NCI-H1417 (cell line): ENCODE measurements at places on chromosomes 5 and 9.

GRCh38 chr9:70983723-70984295, 137.6 kb downstream of the TRPM3 start:
- no peak for DNase-seq

GRCh38 chr5:60672693-60673264, 27.2 kb downstream of the DEPDC1B start:
- no peak for DNase-seq

- DNase-seq = no peak
These were observed 25.2 kb downstream of the TGFBR1 start for GRCh38 chr9:99130069-99130468.

GRCh38 chr9:91059713-91060112, 258.1 kb downstream of the SYK start:
- DNase-seq = no peak

DNA sequence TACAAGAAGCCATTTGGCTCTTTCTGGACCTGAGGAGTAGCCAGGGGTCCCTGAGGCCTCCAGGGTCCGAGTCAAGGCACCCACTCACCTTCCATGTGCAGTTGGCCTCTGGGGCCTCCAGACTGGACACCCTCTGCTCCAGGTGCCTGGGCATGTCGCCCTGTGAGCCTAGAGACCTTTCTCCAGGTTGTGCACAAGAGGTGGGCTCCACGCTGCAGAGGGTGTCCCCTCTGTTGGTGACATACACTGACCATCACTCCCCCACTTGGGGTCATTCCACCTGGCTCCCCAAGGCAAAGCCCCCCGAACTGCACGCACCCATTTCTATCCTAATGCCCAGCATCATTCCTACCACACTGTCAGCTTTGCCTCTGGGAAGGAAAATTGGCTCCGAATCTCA, 48.8 kb downstream of the RASGEF1C start:
- DNase-seq = no peak

DNA sequence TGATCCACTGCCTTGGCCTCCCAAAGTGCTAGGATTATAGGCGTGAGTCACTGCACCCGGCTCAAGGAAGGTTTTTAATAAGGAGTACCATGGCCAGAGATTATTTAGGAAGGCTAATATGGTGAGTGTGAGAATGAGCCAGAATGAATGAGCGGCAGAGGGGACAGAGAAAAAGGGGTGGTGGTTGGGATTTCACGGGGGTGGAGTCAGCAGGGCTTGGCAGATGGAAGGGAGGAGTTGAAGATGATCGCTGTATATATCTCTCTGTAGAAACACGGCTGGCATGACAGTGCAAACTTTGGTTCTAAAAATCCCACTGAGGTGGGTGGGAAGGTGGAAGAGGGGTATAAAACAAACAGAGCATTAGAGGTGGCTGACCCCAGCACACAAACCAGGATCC, 176.7 kb upstream of the TBC1D2 start:
- DNase-seq = no peak

- no peak for DNase-seq
These were observed 98.0 kb downstream of the ENC1 start for GRCh38 chr5:74542482-74542881.

- no peak for DNase-seq
These were observed 65.3 kb upstream of the PLPP1 start for GRCh38 chr5:55600086-55600485.

GRCh38 chr9:83106263-83106662, 43.3 kb upstream of the RASEF start:
- DNase-seq = no peak

GRCh38 chr5:77172713-77173328, 37.7 kb upstream of the PDE8B start:
- no peak for DNase-seq

DNA sequence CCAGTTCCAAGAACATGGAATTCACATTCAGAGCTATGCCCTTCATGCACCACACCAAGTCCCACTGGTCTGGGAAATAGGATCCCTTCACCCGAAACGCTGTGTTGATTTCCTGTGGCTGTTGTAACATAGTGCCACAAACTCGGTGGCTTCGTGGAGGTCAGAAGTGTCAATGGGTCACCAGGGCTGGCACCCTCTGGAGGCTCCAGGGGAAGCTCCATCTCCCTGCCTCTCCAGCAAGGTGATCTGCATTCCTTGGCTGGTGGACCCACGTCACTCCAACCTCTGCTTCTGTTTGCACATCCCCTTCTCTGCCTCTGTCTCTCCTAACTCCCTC, 28.9 kb upstream of the ALDH1B1 start:
- DNase-seq = no peak

DNA sequence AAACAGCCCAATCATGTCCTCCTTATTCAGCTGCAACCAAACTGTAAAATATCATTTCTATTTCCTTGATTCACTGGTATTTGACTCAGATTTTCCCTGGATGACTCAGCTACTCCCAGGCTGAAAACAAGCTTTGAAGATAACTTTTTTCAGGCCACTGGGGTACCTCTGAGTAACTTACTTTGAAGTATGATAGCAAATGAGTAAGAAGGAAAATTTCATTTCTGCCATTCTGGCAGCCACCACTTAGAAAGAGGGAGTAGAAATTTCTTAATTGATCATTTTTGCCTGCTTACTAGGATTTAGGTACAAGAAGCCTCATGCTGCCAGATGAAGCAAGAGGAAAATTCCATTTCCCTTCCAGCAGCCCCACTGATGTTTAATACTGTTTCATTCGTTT, 247.4 kb downstream of the PRELID2 start:
- no peak for DNase-seq

DNA sequence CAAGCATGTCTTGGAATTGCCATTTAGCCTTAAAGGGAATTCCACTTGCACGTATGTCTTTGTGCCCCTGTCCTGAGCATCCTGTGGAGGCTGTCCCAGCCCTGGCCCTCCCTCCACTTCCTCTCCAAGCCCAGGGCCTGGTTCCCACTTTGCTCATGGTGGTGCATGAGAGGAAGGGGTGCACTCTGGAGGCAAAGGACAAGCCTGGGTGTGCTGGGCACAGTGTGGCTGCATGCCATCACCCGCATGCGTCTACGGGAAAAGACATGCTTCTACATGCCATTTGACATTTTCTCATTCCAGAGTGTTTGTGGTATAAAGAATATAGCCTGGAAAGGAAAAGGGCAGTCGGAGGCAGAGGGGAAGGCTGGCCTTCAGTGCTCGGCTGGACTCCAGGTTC, 7.2 kb upstream of the IRX2 start:
- no peak for DNase-seq

GRCh38 chr5:173310861-173311785, 17.1 kb downstream of the STC2 start:
- no peak for DNase-seq

DNA sequence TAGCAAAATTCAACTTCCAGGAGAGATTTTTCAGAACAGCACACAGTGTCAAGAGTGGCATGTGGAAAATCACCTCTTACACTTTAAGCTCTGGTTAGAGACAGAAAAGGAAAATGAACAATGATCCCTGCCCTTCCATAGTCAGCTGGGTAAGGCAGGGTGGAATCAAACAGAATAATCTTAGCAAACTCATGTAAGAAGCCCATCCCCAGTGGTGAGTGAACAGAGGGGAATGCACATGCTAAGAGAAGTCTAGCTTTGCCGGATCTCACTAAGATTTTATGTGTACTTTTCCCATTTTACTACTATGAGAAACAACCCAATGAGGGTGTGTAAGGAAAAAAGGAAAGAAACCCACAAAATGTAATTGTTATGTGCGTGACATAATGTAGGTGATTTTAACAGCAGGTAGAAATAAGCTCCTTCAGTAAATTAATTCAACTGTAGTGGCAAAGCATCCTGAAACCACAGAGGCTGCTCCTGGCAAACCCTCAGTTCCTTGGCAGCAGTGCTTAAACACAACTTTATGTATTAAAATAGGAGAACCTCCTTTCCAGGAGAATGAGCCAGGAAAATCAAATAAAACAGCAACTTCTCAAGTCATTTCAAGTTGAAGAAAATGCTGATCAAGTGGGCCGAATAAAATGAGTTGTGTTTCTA, 366.0 kb upstream of the TRPC7 start:
- DNase-seq = peak; percentile 25

DNA sequence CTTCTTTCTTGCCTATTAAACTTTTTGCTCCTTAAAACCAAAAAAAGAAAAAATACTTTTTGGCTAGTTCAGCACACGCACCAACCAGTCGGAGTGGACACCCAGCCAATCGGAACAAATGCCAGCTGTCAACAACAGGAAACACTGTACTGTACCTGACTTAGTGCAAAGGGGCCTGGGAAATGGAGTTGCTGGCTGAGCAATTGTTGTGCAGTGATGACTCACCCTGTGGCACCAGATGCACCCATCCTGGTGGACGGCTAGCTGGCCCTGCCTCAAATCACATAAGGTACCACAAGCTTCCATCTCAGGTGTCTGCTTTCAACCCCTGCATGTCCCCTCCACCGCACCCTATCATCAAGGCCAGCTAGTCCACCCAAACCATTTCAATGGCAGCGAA, 20.9 kb downstream of the FOXE1 start:
- no peak for DNase-seq

DNA sequence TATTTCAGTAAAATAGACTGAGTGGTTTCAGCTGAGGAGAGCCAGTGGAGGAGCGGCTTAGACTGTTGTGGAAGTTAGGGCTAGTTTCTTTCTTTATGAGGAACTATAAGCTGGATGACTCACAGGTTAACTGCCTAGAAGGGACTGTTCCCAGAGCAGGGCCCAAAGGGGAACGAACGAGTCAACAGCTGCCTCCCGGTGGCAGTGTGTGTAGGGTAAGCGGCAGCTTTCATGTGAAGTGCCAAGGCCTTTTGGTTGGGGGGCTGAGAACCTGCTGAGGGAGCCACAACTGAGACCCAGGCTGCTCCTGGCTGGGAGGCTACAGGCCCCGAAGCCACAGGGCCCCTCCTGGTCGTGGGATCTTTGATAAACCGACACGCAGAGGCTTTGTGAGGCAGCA, 7.0 kb downstream of the SQSTM1 start:
- no peak for DNase-seq

- peak; percentile 3 for DNase-seq
These were observed 39.7 kb downstream of the CHSY3 start for GRCh38 chr5:129943936-129944335.

- DNase-seq = no peak
These were observed 143.9 kb downstream of the C9orf50 start for GRCh38 chr9:129476821-129477611.

- no peak for DNase-seq
These were observed 80.6 kb downstream of the SH3PXD2B start for GRCh38 chr5:172373680-172374079.

- DNase-seq = no peak
These were observed 443.2 kb downstream of the HCN1 start for GRCh38 chr5:45252978-45253377.

DNA sequence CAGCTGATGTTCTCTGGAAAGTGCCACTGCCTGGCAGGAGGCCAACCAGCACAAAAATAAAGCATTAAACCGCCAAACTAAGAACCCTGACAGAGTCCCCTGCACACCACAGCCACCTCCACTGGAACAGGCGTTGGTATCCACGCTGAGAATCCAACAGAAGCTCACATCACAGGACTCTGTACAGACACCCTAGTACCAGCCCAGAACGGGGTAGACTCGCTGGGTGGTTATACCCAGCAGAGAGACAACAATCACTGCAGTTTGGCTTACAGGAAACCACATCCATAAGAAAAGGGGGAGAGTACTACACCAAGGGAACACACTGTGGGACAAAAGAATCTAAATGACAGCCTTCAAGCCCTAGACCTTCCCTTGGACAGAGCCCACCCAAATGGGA, 15.0 kb upstream of the POU5F2 start:
- no peak for DNase-seq

DNA sequence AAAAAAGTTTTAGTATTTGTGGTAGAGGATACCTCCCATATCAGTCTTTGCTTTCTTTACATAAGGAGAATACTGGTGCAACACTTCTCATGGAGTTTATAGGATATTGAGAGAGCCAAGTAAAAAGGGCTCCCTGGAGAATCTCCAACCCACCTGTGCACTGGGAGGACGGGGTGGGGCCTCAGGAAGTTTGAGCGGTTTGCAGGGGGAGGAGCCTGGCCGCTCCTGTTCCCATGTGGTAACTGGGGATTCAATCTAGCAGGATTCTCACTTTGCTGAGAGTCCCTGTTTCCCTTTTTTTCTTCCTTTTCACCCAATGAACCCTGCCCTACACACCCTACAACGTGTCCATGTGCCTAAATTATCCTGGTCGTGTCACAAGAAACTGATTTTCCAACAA, 82.8 kb downstream of the APTX start:
- no peak for DNase-seq
